CD14-positive monocyte (primary cell): ENCODE measurements at places on chromosomes 2 and 18.

GRCh38 chr2:81481994-81482368 is 1177.4 kb upstream of the LRRTM1 start:
- no peaks in the 10 kb centered on the region for H3K4me1 ChIP-seq
- no peak for DNase-seq
- H3K36me3 ChIP-seq: no peaks in the 10 kb centered on the region
- H3K27ac ChIP-seq: no peak overlapping the region
- no peaks in the 10 kb centered on the region for H3K27me3 ChIP-seq

DNA sequence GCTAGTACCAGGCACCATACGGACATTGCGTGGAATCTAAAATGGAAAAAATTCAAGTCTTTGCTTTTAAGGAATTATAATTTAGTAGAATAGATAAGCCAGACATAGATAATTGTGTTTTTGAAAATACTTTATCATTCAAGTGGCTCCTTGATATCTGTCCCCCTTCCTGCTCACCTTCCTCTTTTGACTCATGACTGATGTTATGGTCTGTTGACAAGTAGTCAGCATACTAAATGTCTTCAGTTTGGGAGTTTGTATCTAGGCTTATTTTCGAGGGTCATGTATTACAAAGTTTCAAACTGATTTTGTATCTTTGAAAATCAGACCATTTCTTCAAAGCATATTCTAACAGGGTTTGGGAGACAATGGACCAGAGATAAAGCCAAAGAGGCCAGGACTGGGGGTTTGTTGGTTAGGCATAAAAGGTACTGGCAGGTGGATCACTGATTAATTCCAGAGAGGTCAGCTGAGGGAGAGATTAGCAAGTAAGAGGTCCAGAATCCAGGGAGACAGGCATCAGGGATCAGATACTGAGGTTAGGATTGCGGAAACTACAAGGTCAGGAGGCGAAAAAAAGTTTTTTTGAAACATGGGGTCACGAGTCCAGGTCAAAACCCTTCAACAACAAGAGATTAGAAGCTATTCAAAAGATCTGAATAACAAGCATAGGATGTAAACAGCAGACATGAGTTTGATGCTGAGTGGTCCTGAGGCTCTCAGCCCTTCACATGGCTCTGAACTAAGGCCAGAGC is 31.5 kb upstream of the KLHL14 start:
- no peaks in the 10 kb centered on the region for H3K27me3 ChIP-seq
- no peak for DNase-seq
- no peak overlapping the region for H3K4me3 ChIP-seq
- H3K27ac ChIP-seq: no peak overlapping the region
- no peaks in the 10 kb centered on the region for H3K4me1 ChIP-seq
- no peaks in the 10 kb centered on the region for H3K36me3 ChIP-seq

DNA sequence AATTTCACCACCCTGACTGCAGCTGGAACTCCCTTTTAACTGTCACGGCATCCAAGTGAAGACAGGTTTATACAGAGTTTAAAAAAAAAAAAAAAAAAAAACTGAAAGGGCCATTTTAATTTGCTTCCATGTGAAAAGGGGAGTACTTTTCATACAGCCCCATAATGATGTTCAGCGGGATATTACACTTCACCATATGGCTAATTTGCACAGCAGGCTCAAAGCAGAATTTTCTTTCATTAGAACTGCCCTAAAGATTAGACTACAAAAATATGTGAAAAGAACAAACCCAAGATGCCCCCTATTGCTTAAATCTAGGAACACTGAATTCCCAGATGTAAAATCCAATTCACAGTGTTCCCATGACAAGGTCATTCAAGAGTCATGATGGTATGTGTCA is 301.8 kb downstream of the EXOC6B start:
- H3K4me3 ChIP-seq: no peak overlapping the region
- H3K27ac ChIP-seq: no peak overlapping the region
- H3K4me1 ChIP-seq: no peaks in the 10 kb centered on the region
- H3K27me3 ChIP-seq: no peaks in the 10 kb centered on the region
- no peak for DNase-seq

DNA sequence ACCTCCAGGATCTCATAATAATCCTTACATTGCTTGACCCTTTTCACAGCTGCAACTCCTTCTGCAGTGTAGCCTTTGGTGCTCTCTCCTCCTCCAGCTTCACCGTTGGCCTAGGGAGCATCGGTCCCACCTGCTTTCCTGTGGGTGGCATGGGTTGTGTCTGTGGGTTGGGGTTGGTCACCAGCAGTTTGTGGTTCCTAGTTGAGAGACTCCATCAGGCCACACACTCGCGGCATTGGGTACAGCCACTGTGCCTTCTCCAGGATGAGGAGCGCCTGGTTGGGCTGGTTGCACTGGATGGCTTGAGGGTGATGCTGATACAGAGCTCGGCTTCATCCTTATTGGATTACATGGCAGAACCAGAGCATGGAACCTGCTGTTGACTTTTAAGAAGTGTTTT is 69.4 kb upstream of the SPRED2 start:
- no peaks in the 10 kb centered on the region for H3K36me3 ChIP-seq
- no peak overlapping the region for H3K27ac ChIP-seq
- no peaks in the 10 kb centered on the region for H3K4me1 ChIP-seq
- DNase-seq: no peak
- H3K4me3 ChIP-seq: no peak overlapping the region

- H3K27ac ChIP-seq: no peak overlapping the region
- no peaks in the 10 kb centered on the region for H3K27me3 ChIP-seq
- H3K36me3 ChIP-seq: no peaks in the 10 kb centered on the region
- H3K4me1 ChIP-seq: peaks cover 25% of the 10 kb centered on the region
- H3K4me3 ChIP-seq: no peak overlapping the region
These were observed 17.0 kb downstream of the EPAS1 start for GRCh38 chr2:46314065-46314835.

- H3K36me3 ChIP-seq: peaks cover 11% of the 10 kb centered on the region
- no peak for DNase-seq
- no peak overlapping the region for H3K4me3 ChIP-seq
These were observed 53.6 kb downstream of the STRN start for GRCh38 chr2:36912695-36913094.

DNA sequence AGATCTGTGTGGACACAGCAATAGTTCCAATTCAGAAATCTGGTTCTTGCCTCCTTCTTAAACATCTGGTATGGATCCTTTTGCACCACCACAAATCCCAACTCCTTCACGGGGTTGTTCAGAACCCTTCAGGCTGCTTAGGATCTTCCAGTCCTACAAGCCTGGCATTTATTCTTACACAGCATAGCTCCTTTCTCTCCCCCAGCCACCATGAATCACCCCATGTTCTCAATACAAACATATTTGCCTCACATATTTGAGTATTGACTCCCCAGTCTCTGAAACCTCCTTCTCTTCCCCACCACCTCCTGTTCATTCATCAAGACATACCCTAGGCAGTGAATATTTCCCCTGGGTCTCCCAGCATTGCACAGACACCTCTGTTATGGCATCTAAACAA is 155.2 kb downstream of the ALK start:
- H3K4me3 ChIP-seq: no peak overlapping the region
- DNase-seq: no peak
- no peaks in the 10 kb centered on the region for H3K27me3 ChIP-seq
- H3K36me3 ChIP-seq: no peaks in the 10 kb centered on the region
- H3K4me1 ChIP-seq: no peaks in the 10 kb centered on the region
